ENCODE measurements at places on chromosomes 2 and 18. TPM values are rescaled to one million over a fixed set of nuclear protein-coding genes. Genes with fewer than 3 reads are reported as not detected.

The SPHKAP gene
- not detected for total RNA-seq

The ACADL gene
- not detected for total RNA-seq

The PIGN gene
- total RNA-seq, result 44.2 TPM

GRCh38 chr2:74834792-74835755 lies 1.1 kb downstream of the HK2 start:
- DNase-seq, result peak; percentile 95
- H3K27me3 ChIP-seq, result no peaks in the 10 kb centered on the region
- H3K4me3 ChIP-seq, result peak overlapping the region; percentile 91

- no peak overlapping the region for H3K27ac ChIP-seq
- H3K36me3 ChIP-seq, result no peaks in the 10 kb centered on the region
- DNase-seq, result peak; percentile 63
- H3K27me3 ChIP-seq, result no peaks in the 10 kb centered on the region
- no peaks in the 10 kb centered on the region for H3K4me1 ChIP-seq
- H3K4me3 ChIP-seq, result no peak overlapping the region
Observed at GRCh38 chr2:113698892-113699447, 57.5 kb downstream of the SLC35F5 start.

- DNase-seq, result no peak
- H3K4me3 ChIP-seq, result no peak overlapping the region
- H3K27ac ChIP-seq, result no peak overlapping the region
- H3K4me1 ChIP-seq, result peaks cover 9% of the 10 kb centered on the region
- no peaks in the 10 kb centered on the region for H3K27me3 ChIP-seq
Observed at GRCh38 chr2:135651717-135652116, 89.9 kb upstream of the UBXN4 start.

- no peaks in the 10 kb centered on the region for H3K27me3 ChIP-seq
- peak; percentile 57 for DNase-seq
- peaks cover 4% of the 10 kb centered on the region for H3K4me1 ChIP-seq
- no peaks in the 10 kb centered on the region for H3K36me3 ChIP-seq
- no peak overlapping the region for H3K27ac ChIP-seq
Observed at GRCh38 chr2:165357758-165358157, 111.7 kb upstream of the CSRNP3 start.

All from osteoblast (primary cell).